ENCODE measurements at places on chromosomes 1 and 21.

GRCh38 chr1:147504801-147505311 lies 36.4 kb upstream of the BCL9 start:
- no peak for DNase-seq

DNA sequence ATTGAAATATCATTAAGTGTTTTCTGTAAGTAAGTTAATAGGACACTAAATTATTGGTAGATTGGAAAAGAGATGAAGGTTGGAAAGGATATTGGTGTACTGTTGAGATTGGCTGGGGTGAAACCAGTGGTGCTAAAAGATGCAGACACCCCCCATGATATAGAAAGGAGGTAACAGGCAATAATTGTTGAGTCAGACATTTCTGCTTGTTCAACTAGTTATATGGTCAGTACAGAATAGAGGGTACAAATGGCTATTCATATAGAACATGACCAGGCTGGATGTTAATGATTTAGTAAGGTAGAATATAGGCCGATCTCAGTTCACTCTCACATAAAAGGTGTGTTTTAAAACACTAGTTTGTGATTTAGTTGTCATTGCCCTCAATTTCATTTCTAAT lies 104.5 kb downstream of the POU2F1 start:
- DNase-seq: no peak

GRCh38 chr1:187771396-187771795 lies 942.6 kb downstream of the PLA2G4A start:
- no peak for DNase-seq

GRCh38 chr1:243944429-243945160 lies 94.6 kb upstream of the AKT3 start:
- DNase-seq: no peak

- no peak for DNase-seq
Measured at GRCh38 chr21:28704746-28705145, 287.9 kb downstream of the LTN1 start.

Measured in stimulated activated CD8-positive, alpha-beta memory T cell treated with anti-CD3 and anti-CD28 coated beads, Interleukin-15, amount 100 ng/mL, for 1 hour (primary cell).